Fibroblast of skin of left biceps (primary cell): ENCODE measurements at places on chromosomes 6 and 20.

DNA sequence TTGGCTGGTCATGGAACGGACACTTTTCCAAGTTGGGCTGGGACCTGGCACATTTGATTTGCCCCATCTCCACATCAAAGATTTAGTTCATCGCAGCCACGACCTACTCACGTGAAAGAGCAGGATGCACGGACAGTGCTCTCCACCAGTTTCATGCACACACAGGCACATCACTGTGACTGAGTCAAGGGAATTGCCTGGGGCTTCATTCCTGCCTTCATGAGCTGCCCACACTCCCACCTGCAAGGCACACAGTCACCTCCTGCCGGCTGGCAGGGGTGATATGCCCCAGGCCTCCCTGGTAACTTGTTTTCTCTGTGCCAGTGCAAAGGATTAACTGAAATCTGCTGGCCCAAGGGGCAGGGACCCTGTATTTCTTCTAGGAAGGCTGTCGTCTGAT is 23.3 kb upstream of the CST1 start:
- no peak for DNase-seq

- DNase-seq = no peak
Measured at GRCh38 chr6:3825331-3825831, 23.8 kb upstream of the FAM50B start.

- DNase-seq = no peak
Measured at GRCh38 chr20:52922436-52922835, 49.7 kb upstream of the TSHZ2 start.

DNA sequence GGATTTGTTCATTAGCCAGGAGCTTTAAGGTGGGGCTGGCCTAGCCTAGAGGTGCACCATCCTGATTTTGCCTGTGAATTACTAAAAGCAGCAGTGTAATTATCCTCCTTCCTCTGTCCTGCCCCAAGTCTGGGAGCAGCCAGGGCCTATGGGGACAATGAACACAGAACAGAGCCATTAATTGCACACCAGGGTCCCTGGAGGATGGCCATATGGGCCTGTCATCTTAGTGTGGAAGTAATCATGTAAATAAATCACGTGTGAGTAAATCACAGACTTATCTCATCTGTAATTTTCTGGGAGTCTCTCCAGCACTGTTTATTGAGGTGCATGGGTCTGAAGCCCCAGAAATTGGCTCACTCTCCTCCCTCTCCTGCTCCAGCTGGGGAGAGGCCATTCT is 176.3 kb downstream of the LRFN2 start:
- DNase-seq = no peak

- no peak for DNase-seq
Measured at GRCh38 chr20:53157443-53158408, 185.6 kb downstream of the TSHZ2 start.

DNA sequence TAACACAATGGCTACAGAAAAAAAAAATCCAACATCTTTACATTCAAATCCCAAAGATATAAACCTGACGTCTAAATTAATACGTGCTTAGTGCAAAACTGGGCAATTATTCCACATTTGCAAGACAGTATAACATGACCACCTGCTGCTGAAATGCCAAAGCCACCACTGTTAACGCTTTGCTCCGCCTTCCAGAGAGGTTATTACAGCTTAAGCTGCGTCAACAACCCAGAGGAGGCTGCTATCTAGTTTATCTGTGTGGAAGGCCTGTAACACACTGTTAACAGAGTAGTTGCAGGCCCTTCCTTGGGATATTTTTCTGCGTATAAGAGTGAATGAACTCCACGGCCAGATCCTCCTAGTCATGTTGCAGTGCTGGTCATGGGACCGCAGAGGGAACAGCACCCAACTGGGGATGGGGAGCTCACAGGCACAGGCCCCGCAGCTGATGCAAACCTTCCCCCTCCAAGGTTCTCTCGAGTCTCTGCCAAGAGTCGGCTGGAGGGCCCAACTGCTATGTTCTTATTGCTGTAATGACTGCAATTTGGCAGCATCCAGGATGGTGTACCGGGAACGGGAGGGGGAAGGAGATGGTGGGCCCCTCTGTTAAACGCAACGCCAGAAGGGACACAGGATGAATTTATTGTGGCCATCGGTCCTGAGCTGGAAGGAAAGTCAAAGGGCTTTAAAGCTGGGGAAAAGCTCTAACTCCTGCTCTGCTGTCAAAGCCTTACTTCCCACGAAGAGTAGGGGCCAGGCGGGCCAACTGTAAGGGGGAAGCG is 993 bp upstream of the NCOA7 start:
- no peak for DNase-seq

DNA sequence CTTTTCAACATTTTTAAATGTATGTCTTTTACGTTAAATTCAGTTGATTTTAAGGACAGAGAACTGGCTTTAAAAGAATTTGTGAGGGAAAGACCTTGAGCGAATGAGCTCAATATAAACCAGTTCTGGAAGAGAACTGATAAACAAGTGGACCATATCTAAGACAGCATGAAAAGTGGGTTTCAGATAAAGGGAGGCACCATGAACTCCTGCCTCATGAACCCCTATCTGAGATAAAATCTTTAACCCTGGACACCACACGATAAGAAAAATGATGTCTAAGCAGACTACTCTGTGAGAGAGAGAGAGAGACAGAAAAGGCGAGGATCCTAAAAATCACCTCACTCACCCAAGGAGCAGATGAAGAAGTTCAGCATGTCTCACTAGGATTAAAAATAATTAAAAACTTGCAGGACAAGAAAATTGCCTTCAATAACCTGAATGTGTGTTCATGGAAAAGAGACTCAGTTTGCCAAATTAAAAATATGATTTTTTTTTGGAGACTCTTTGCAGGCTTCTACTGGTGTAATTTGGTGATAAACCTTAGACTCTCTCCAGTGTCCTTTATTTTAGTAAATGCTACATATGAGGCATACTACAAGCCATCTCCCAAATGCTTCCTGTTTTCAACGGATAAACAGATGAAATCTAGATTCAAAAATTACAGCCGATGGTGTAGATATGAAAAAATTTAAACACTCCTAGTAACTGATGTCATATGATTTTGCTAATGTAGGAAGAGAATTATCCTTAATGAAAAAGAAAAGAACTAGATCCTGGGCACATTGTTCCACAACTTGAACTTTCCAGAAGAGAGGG is 299.5 kb downstream of the ADGB start:
- no peak for DNase-seq

GRCh38 chr6:155377061-155377460 is 62.8 kb upstream of the TFB1M start:
- DNase-seq = peak; percentile 64

DNA sequence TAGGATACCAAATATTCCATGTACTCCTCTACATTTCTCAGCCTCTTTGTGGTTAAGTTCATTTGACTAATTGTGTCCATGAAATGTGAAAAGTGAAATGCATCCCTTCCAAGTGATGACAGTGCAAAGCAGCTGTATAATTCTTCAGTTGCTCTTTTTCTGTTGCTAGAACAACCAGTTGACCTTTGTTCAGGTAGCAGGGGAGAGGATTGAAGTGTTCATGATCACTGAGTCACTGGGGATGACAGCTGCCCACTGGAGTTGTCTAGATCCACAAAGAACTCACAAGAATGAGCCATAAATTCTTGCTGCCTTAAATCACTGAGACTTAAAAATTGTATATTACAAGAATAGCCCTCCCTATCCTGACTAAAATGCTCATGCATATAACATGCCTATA is 254.6 kb downstream of the EPHA7 start:
- DNase-seq = no peak

GRCh38 chr6:148471624-148472159 is 129.1 kb downstream of the SASH1 start:
- DNase-seq = no peak
